NCI-H748 treated with DMSO at 0.1 percent for 48 hours (cell line): ENCODE measurements at places on chromosomes 7 and 10.

DNA sequence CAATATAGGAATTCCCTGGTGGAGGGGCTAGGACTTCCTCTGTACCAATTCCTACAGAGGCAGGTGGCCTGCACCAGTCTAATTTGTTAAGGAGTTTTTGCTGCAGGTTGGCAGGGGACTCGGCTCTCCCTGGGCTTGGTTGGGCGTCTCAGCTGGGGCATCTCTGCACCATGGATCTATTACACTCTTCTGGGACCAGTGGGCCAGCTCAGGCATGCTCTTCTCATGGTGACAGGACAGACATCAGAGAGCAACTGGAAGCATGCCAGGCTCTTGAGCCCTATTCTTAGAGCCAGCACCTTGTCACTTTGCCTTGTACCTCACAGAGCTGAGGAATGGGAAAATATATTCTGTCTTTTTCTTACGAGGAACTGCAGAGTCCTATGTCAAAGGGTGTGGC lies 74.6 kb downstream of the SH2D4B start:
- DNase-seq = no peak

DNA sequence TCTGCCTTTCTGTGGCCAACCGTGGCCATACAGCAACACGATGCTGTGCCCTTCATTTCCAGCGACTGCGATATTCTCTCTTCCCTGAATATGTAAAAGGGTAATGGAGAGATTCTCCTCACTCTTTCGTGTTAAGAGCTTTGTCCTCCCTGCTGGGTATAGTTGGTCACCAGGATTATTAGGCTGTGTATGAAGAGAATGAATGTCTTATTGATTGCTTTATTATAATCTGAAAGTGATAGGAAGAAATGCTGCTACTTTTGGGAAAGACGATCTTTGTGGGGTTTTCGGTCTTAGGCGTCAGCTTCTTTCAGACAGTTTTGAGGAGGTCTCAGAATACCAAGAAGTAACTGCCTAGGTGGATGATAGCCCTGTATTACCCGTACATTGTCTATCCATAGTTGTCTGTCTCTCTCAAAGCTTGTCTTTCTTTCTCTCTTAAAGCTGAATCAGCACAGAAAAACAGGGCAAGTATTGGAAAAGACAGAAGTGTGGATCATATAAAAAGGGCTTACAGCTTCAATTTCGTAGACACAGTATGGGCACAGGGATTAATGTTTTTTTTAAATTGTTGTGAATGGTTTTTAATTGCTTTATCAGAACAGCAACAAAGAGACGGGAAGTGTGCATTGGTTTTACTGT lies 1.2 kb downstream of the AHCYL2 start:
- DNase-seq = peak; percentile 51

DNA sequence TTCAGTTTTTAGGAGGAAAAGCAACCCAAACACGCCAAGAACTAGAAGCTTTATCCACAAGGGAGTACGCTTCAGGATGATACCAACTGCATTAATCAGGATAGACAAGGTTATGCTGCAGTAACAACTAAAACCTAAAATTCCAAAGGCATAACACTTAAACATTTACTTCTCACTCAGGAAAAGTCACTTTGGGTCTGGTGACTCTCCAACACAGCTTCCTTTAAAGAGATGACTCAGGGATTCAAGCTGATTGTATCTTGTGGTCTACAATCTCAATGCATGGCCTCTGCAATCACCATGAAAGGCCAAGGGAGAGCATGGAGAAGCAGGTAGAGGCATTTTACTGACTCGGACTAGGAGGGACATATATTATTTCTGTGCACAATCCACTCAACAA lies 315.8 kb downstream of the KCNMA1 start:
- no peak for DNase-seq

- no peak for DNase-seq
Observed at GRCh38 chr7:122618585-122619189, 80.2 kb downstream of the RNF133 start.

GRCh38 chr10:71804077-71804476 lies 30.8 kb upstream of the VSIR start:
- no peak for DNase-seq

DNA sequence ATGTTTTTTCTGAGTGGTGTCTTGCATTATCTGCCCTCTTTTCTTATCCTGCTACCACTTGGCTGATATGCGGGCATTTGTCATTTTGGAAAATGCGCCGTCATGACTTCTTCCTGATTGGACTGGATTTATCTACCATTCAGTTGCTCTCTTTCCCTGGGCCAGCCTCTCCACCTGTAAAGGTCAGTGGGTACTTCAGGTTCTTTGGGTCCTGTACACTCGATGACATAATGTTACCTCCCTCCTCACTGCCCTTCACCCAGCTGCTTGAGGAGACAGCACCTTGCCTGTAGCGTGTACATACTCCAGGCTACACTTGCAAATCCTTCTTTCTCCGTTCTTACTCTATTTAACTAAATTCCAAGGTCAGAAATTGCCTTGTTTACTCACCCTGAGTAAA lies 83.7 kb downstream of the RBM33 start:
- no peak for DNase-seq

DNA sequence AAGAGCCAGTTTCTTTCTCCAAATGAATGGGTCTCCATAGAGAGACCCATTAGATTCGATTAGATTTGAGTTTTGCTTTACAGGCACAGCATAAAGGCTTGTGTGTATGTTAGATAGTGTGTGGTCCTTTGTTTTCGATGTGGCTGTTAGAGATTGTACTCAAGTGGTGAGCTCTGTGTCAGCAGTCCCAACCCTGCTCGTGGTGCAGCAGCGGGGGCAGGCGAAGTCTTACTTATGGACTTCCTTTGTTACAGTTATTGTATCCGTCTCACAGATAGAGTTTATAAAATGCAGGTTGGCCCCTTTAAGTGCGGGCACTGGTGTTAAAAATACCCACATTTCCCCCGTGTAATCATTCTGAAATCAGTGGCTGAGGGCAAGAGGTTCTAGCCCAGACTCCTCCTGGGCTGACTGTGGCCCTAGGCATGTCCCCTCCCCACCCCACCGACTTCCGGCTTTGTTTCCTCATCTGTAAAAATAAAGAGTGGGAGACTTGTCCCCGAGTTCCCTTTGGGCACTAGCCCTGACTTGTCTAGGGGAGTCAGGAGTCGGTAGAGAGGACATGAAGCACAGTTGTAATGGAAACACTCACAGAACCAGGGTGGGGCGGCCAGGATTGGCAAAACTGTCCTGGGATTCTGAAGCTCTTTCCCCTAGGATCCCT lies 28.6 kb downstream of the MTURN start:
- DNase-seq = peak; percentile 86

- no peak for DNase-seq
Observed at GRCh38 chr7:69599286-69599954, 1.1 kb downstream of the AUTS2 start.
